ENCODE measurements at places on chromosomes 12 and 14.

DNA sequence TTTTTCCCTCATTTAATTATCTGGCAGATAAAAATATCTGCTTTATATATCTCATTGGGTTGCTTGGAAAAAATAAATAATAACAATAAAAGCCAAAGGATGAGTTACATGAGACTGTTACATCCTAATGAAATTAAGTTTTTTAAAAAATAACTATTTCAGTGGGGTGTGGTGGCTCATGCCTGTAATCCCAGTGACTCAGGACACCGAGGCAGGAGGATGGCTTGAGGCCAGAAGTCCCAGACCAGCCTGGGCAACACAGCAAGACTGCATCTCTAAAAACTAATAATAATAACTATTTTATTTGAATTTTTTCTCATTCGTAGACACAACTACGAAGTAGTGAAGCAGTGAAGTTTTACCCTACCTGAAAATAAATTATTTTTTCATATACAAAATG, 103.3 kb downstream of the BCAT1 start:
- no peaks in the 10 kb centered on the region for H3K27me3 ChIP-seq
- no peak overlapping the region for H3K4me3 ChIP-seq
- no peak overlapping the region for H3K27ac ChIP-seq
- DNase-seq, result no peak

DNA sequence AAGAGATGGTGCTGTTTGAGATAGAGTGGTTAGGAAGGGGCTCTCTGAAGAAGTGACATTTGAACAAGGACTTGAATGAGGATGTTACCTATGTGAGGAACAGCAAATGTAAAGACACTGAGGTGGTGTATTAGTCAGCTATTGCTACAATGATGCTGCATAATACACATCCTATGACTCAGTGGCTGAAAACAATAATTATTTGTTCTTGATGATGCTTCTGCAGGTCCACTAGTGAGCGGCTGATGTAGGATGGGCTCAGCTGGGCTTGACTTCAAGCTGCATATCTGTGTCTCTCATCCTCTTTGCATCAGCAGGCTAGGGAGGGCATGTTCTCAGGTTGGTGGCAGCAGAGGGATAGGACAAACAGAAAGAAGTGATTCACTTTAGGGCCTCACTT, 21.4 kb upstream of the CLMN start:
- H3K27ac ChIP-seq, result no peak overlapping the region
- H3K4me3 ChIP-seq, result no peak overlapping the region
- no peak for DNase-seq
- H3K4me1 ChIP-seq, result no peaks in the 10 kb centered on the region

DNA sequence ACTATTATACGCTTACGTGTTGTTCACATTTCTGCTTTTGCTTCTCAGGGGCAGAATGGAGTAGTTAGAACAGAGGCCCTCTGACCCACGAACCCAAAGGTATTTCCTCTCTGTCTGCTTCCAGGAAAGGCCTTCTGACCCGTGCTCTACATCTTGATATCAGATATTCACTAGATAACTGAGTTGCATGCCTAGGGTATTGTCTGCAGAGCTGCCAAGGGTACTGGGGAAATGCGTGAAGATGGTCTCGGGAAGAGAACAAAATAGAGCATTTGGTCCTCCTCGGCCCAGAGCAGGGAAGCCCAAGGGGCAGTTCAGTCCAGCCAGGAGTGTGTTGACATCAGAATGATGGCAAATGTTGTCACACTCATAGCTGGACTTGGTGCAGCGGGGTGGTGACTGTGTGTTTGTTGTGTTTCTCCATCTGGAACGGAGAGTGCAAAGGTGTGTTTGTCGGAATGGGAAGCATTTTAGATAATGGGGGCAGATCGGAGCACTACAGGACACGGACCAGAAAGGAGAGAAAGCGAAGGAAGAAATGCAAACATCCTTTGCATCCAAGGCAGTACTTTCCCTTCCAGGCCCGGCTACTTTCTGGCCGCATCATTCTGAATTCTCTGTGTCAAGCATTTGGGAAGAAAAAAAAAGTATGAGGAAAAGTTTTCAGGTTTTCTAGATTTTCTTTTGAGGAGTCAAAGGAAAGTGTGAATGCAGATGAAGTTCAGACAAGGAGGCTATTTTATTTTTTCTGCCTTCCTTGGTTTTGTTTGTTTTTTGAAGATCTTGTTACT, 8.1 kb downstream of the GLT1D1 start:
- no peaks in the 10 kb centered on the region for H3K4me1 ChIP-seq
- no peak overlapping the region for H3K27ac ChIP-seq
- H3K36me3 ChIP-seq, result no peaks in the 10 kb centered on the region
- H3K4me3 ChIP-seq, result no peak overlapping the region
- no peak for DNase-seq

- no peaks in the 10 kb centered on the region for H3K4me1 ChIP-seq
- peaks cover 44% of the 10 kb centered on the region for H3K27me3 ChIP-seq
- H3K36me3 ChIP-seq, result no peaks in the 10 kb centered on the region
- no peak for DNase-seq
- no peak overlapping the region for H3K27ac ChIP-seq
- no peak overlapping the region for H3K4me3 ChIP-seq
Measured at GRCh38 chr12:120614848-120615247, 25.6 kb upstream of the CABP1 start.

- no peak overlapping the region for H3K27ac ChIP-seq
- H3K4me3 ChIP-seq, result no peak overlapping the region
- peaks cover 36% of the 10 kb centered on the region for H3K36me3 ChIP-seq
- no peaks in the 10 kb centered on the region for H3K27me3 ChIP-seq
- DNase-seq, result no peak
Measured at GRCh38 chr14:102344485-102344884, 18.2 kb downstream of the CINP start.

- H3K36me3 ChIP-seq, result peaks cover 14% of the 10 kb centered on the region
- H3K4me3 ChIP-seq, result no peak overlapping the region
- DNase-seq, result no peak
- no peaks in the 10 kb centered on the region for H3K27me3 ChIP-seq
Measured at GRCh38 chr14:71372411-71372838, 465.2 kb downstream of the PCNX1 start.

DNA sequence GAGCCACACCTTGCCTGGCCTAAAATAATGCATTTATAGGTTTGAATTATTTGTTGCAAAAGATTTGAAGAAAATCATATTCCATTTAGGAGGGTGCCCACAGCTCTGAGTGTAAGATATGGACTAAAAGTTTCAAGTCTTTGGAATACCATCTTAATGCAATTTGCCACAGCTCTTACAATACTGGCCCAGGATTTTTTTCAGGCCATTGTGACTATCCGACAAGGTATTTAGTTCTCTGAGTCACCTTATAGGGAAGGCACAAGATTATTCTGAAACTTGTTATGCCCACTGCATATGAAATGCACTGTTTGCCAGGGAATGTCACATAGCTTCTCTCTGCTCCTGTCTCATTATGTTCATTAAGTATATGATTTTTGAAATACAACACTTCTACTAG, 29.6 kb upstream of the SLC6A13 start:
- DNase-seq, result no peak
- peaks cover 72% of the 10 kb centered on the region for H3K36me3 ChIP-seq
- H3K4me3 ChIP-seq, result no peak overlapping the region
- H3K4me1 ChIP-seq, result no peaks in the 10 kb centered on the region
- H3K27me3 ChIP-seq, result no peaks in the 10 kb centered on the region

- no peaks in the 10 kb centered on the region for H3K27me3 ChIP-seq
- H3K36me3 ChIP-seq, result peaks cover 6% of the 10 kb centered on the region
- peak overlapping the region; percentile 90 for H3K27ac ChIP-seq
- no peak overlapping the region for H3K4me3 ChIP-seq
- peaks cover 19% of the 10 kb centered on the region for H3K4me1 ChIP-seq
Measured at GRCh38 chr14:98444077-98444476, 827.9 kb downstream of the BCL11B start.

DNA sequence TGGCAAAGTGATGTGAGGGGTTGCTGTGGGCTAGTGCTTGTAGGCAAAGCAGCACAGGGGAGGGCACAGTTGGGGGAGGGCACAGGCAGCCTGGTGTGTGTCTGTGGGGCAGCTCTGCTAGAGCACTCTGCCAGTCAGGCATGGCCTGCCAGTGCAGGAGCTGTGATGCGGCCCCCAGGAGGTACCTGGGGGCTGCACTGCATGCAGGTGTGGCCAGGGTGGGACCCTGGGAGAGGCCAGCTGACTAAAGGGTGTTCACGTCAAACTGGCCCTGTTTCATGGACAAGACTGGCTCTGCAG, 54.1 kb downstream of the FRS2 start:
- peaks cover 12% of the 10 kb centered on the region for H3K36me3 ChIP-seq
- no peak overlapping the region for H3K27ac ChIP-seq
- no peaks in the 10 kb centered on the region for H3K27me3 ChIP-seq
- DNase-seq, result no peak
- no peak overlapping the region for H3K4me3 ChIP-seq

DNA sequence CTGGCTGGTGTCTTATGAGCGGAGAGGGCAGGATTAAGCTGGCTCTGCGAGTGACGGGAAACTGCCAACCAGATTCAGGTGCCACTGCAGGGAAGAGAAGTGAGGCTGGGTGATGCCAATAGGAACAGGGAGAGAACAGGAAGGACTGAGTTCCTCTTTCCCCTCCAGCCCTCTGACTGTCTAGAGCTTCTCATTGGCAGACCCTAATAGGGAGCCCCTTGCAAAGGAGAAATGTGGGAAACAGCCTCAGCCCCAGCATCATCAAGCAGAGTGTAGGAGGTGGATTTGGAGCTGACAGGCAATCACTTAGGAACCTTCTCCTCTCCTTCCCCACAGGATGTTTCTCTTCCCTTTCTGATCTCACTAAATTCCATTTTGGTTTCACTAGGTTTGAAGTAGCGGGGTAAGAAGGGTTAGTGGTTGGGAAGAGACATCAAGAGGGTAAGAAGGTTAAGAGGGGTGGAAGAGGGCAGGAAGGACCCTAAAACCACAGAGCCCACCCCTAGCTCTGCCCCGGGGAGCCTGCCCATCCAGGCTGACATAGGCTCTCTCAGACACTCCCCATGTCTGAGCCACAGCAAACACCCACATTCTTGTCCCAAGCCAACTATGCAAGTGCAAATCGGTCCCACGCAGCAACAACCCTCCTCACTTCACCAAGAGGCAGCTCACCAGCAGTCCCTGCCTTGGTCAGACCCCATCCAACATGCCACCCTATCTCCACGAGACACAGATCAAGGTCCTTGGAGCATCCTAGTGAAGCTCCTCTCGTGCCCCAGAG, 111.1 kb downstream of the STAB2 start:
- no peaks in the 10 kb centered on the region for H3K36me3 ChIP-seq
- no peak for DNase-seq
- no peaks in the 10 kb centered on the region for H3K4me1 ChIP-seq
- peaks cover 18% of the 10 kb centered on the region for H3K27me3 ChIP-seq

DNA sequence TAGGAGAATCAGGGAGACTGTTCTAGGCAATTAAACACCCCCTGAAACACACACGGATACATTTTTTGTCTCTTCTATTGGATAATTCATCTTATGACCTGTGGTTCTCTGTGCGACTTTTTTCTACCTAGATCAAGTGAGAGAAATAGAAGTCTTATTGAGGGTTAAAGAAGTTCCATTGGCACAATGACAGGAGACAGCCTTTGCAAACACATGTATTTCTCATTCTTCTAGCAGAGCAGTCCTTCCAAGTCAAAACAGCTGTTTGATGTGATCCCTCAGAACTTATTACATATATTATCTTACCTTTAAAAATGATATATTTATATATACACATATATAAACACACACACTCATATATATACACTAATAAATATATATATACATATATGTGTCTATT, 496.7 kb downstream of the SLC6A15 start:
- H3K4me1 ChIP-seq, result no peaks in the 10 kb centered on the region
- no peak overlapping the region for H3K4me3 ChIP-seq
- H3K27me3 ChIP-seq, result no peaks in the 10 kb centered on the region

- H3K4me1 ChIP-seq, result peaks cover 8% of the 10 kb centered on the region
- H3K4me3 ChIP-seq, result no peak overlapping the region
- DNase-seq, result no peak
- H3K36me3 ChIP-seq, result no peaks in the 10 kb centered on the region
Measured at GRCh38 chr14:95652690-95653089, 33.5 kb upstream of the TCL1B start.

DNA sequence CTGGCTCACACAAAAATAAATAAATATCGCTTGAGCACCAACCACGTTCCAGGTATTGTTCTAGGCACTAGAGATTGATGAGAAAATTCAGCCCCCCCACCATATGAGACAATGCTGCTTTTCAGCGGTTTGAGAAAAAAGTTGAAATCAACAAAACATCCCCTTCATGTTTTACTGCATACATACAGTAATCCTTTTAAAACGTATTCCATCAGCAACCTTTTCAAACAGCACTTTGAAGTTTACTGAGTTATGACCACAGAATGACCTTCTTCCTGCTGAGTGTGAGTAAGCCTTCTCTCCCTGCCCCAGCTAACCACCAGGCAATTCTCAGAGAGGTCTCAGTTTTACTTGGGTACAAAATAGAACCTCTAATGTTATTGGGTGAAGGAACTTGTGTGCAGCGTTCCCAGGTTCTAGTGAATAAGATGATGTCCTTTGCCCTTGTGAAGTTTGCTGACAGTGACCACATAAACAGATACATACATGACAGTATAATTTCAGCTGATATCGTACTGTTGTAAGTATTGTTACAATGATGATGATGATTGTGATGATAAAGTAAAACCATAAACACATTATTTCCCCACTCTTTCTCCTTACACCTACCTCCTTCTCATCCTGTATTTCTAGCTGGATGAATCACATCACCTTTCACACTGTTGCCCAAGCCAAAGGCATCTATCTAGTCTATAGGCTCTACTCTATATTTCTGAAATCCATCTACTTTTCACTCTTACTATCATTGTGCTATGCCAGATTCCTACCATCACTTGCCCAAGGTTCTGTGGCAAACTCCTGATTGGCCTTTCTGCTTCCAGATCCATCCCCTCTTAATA, 124.4 kb upstream of the KRR1 start:
- no peaks in the 10 kb centered on the region for H3K27me3 ChIP-seq
- no peak for DNase-seq
- H3K4me1 ChIP-seq, result peaks cover 4% of the 10 kb centered on the region

DNA sequence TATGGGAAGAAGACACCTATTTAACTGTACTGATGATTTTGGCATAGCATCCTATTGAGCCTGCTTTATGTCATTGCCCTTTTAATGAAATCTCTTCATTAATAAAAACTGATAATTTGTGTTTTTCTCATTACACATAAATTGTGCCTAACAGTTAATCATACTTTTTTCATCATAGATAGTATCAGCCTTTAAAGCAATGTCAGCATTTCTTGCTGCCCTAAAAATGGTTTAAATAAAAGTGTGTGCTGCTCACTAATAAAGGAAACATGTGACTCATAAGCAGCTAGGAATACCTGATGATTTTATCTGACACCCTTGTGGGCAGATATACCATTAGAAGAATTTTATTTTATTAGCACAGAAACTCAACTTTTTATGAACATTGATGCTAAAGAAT, 26.7 kb downstream of the TBK1 start:
- H3K4me3 ChIP-seq, result no peak overlapping the region
- H3K27ac ChIP-seq, result no peak overlapping the region
- DNase-seq, result no peak
- no peaks in the 10 kb centered on the region for H3K27me3 ChIP-seq
- no peaks in the 10 kb centered on the region for H3K4me1 ChIP-seq
- H3K36me3 ChIP-seq, result peaks cover 54% of the 10 kb centered on the region

GRCh38 chr14:32468955-32469354, 139.9 kb downstream of the AKAP6 start:
- no peaks in the 10 kb centered on the region for H3K27me3 ChIP-seq
- no peaks in the 10 kb centered on the region for H3K36me3 ChIP-seq
- H3K27ac ChIP-seq, result no peak overlapping the region
- no peaks in the 10 kb centered on the region for H3K4me1 ChIP-seq
- DNase-seq, result no peak

- no peak overlapping the region for H3K27ac ChIP-seq
- H3K4me1 ChIP-seq, result peaks cover 7% of the 10 kb centered on the region
- no peaks in the 10 kb centered on the region for H3K36me3 ChIP-seq
- H3K27me3 ChIP-seq, result peaks cover 4% of the 10 kb centered on the region
- H3K4me3 ChIP-seq, result no peak overlapping the region
- DNase-seq, result peak; percentile 42
Measured at GRCh38 chr14:52923902-52924575, 26.8 kb downstream of the FERMT2 start.

Data from activated naive CD4-positive, alpha-beta T cell treated with anti-CD3 and anti-CD28 coated beads, Interleukin-2, amount 10 ng/mL, durations not matched to agents 7 days and 5 days (primary cell).